ENCODE measurements at places on chromosomes 16 and 17. TPM values are rescaled to one million over a fixed set of nuclear protein-coding genes. Genes with fewer than 3 reads are reported as not detected.
A peak's percentile ranks its signal among the peaks of the same experiment; 100 is the strongest.

DNA sequence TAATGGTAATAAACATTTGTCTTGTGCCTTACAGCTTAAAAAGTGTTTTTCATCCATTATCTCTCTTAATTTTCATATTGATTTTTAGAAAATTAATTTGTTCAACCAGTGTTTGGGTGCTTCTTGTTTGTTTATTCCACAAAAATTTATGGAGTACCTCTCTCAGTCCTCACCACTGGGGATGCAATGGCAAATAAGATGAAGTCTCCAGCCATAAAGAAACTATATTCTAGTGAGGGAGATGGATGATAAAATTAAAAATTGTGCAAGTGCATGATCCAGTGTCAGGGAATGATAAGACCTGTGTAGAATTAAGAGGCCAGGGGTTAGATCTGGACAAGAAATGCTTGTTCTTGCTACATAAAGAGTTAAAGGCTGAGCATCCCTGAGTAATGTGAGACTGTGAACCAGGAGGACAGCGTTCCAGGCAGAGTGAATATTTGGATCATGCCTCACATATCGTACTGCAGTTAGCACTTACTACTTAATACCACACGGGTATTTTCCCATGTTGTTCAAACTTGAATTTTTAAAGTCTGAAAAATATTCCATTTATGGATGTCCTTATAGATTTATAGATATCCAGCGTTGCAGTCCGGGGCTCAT is 535.7 kb upstream of the HSBP1 start:
- DNase-seq: no peak

GRCh38 chr16:84739349-84740124 is 39.7 kb downstream of the USP10 start:
- DNase-seq: no peak

- DNase-seq: no peak
These were observed 141.9 kb downstream of the TMEM132E start for GRCh38 chr17:34721326-34721725.

DNA sequence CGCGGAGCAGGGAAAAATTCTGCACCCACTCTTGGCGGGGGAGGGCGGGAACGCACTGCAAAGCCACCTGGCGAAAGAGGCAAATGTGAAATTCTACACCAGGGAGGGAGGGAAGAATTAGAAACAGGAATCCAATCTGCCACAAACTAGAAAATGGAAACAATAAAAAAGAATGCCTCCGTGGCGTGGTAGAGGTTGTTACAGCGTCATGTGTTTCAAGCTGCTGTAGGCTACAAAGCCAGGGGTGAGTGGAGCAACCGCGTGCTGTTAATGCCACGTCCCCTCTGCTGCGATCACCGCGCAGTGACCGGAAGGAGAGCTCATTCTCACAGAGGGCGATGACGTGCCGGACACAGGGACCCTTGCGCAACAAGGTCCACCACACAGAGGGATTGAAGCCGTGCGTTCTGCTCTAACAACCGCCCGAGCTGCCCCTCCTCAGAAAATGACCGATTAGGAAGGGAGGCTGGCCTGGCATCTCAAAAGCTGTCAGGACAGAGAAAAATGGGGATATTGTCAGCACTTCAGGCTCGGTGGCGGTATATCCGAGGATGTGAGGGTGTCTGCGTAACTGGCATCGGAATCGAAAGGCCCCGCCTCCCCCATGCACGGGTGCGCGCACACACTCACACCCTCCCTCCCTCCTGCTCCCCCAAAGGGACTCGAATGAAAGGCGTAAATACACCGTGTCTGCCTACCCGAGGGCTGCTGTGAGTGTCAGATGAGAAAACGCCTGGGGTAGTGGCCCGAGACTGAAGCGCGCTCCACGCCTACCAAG is 70.8 kb upstream of the TNRC6C start:
- DNase-seq: peak; percentile 94

- DNase-seq: peak; percentile 99
These were observed at the start of gene HSD3B7 for GRCh38 chr16:30984669-30985400. HSD3B7 (plus strand) TSS chr16:30985207; CDS start chr16:30985659, 452 bp downstream.

GRCh38 chr17:43768382-43768781 is 9.8 kb upstream of the SOST start:
- peak; percentile 77 for DNase-seq

- peak; percentile 95 for DNase-seq
These were observed at the start of gene ROGDI for GRCh38 chr16:4801962-4802658. ROGDI (minus strand) TSS chr16:4802633; CDS start chr16:4802571, 62 bp downstream.

GRCh38 chr16:12868169-12868568 is 33.2 kb upstream of the SHISA9 start:
- DNase-seq: no peak

GRCh38 chr17:27754549-27754948 is 45.8 kb downstream of the NOS2 start:
- no peak for DNase-seq

- no peak for DNase-seq
These were observed 17.7 kb upstream of the KCTD5 start for GRCh38 chr16:2664574-2664982.

DNA sequence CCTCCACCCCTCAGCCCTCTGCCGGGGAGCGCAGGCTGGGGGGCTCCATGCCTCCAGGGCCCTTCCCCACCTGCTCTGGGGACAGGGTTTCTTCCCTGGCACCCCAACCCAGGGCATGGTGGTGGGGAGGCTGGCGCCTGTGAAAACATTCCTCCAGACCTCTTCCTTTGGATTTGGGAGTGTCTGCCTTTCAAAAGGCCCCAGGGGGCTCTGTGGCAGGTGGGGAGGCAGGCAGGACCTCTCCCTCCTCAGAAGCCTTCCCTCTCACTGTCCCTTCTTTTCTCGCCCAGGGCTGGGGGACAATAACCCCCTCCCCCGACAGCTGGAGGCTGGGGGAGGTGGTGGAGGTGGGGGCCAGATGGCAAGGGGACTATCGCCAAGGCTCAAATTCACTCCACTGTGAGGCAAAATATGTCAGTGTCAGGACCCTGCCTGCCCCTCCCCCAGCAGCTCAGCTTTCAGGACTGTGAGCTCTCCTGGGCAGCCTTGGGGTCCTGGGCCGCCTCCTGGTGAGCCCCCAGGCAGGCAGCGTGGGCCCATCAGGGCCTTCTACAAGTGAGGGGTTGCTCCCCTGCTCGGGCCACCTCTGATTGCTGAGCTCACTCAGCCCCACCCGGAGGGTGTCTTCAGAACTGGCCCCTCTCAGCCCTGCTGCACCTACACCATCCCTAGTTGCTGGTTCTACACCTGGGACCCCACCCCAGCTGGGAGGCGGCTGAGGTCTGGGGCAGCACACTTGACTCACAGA is 1.8 kb downstream of the CDH15 start:
- DNase-seq: no peak

DNA sequence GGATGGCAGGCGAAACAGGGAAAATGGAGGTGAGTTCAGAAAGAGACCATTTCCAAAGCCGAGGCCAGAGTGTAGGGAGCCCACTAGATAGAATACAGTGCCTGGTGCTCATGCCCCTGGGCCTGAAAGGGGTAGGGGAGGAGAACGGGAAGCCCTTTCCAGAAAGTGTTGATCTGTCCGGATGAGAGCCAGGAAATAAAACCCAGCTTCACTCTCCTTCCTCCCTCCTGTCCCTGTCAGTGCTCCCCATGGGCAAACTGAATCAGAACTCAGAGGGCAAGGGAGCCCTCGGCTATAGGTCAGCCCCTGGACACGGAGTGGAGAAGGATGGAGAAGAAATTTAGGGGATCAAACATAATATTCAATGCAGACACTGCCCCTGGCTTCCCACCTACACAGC is 57.7 kb upstream of the RPL38 start:
- DNase-seq: no peak

GRCh38 chr16:69049146-69049545 is 56.3 kb upstream of the HAS3 start:
- DNase-seq: no peak

DNA sequence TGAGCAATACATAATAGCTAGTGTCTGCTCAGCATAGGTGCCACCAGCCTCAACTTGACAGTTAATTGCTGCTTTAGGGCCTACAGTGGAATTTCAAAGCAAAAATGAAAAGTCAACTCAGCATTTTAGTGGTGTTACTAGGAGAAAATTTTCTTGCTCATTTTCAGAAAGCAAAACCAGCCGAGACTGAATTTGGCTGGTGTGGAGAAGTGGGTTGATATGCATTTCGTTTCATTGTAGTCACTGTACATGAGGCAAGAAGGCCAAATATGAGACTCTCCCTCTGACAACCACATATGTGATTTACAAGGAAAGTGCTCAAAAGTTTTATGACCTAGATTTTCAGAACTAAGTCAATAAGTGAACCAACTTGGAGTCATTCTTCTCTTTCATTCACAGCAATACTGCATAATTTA is 54.0 kb downstream of the DUSP14 start:
- DNase-seq: no peak

GRCh38 chr16:53084141-53084541 is 29.4 kb downstream of the CHD9 start:
- peak; percentile 44 for DNase-seq

GRCh38 chr16:27506771-27507170 is 42.9 kb downstream of the GTF3C1 start:
- no peak for DNase-seq

MLX gene
- total RNA-seq: 81.9 TPM

MEIOC gene
- not detected for total RNA-seq

TSEN54 gene
- 125 TPM for total RNA-seq

RAB37 gene
- 4.2 TPM for total RNA-seq

IKZF3 gene
- 14.9 TPM for total RNA-seq

C16orf90 gene
- not detected for total RNA-seq
